ENCODE measurements at places on chromosomes 3 and 15.

DNA sequence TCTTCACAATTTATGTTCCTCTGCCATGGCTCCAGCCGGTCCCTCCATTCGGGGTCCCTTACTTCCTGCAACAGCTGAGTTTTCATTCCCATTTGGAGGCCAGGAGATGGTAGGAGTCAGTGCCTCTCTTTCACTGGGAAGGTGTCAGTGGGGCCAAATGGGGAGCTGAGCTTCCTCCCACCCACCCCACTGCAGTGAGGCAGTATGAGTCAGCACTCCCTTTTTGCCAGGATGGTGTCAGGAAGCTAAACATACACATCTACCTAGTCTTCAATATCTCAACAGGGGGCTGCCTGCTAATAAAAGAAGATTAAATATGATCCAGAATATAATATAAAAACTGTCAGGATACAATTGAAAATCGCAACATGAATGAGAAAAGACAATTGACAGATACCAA, 12.7 kb upstream of the ACTC1 start:
- DNase-seq, result no peak

GRCh38 chr3:139935866-139936817, 1.2 kb downstream of the CLSTN2 start:
- DNase-seq, result no peak

GRCh38 chr15:98347001-98347400, 301.3 kb upstream of the IGF1R start:
- DNase-seq, result no peak

GRCh38 chr15:70715840-70716485, 47.4 kb downstream of the UACA start:
- no peak for DNase-seq
